Hematopoietic multipotent progenitor cell treated with erythropoietin and hydrocortisone succinate and interleukin-3 and kit ligand, for 17 days (in vitro differentiated cells): ENCODE measurements at places on chromosomes 2 and 18.

DNA sequence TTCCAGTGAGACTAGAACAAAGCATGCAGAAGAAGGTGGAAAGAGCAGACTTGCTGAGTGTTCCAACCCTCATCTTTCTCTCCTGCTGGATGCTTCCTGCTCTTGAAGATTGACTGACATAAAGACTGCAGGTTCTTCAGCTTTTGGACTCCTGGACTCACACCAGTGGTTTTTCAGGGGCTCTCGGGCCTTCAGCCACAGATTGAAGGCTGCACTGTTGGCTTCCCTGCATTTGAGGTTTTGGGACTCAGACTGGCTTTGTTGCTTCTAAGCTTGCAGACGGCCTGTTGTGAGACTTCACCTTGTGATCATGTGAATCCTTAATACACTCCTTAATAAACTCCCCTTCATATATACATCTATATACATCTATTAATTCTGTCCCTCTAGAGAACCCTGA is 20.4 kb downstream of the VRK2 start:
- DNase-seq: no peak

DNA sequence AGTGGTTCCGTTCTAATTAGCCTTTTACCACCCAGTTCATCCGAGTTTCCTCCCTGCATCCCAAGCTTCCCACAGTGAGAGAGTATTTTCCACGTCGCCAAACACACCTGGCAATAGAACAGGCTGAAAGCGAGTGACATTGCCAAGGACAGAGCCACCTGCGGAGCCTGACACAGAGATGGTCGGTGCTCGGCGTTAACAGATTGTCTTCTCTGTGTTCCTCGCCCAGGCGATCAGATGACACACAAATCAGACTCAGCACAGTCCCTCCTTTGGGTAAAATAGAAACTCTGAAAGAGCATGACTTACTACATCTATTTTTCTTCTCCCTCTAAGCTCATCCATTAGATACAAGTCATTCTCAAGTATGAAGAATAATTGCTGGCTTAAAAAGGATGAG is 107.7 kb downstream of the CD226 start:
- DNase-seq: no peak

DNA sequence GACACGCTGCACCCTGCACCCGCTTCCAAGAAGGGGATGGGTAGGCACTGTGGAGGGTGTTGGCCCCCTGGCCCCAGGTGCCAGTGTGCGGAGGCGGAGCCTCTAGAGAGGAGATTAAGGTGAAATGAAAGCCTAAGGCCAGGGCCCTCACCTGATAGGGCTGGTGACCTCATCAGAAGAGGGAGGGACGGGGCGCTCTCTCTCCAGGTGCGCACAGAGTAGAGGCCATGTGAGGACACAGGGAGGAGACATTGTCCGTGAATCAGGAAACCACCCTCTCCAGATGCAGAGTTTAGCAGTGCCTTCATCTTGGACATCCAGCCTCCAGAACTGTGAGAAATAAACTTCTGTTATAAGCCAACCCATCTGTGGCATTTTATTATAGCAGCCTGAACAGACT is 62.3 kb downstream of the PSMG2 start:
- no peak for DNase-seq

DNA sequence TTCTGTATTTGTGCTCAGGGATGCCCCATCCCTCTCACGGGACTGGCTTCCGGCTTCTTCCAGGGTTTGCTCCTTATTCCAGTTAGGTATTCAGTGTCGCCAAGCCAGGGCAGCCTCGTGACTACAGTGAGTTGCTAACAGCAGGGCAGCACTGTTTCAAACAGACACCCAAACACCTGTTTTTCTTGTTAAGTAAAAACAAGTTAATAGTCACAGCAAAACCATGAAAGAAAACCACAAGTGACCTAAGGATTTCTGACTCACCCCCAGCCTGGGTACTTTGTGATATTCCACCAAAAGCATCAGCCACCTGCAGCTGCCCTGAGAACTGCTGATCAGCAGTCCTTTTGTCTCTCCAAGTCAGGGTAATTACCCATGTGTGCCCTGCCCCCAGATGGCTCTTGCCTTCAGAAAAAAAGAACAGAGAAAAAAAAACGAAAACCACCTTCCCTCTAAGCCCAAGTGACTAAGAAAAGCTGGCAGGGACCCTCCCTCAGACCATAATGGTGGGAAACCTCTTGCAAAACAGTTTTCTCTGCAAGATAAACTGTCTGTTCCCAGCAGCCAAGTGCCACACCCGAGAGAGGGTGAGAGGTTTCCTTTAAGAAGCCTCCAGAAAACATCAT is 178.2 kb downstream of the ANAPC1 start:
- DNase-seq: no peak

GRCh38 chr18:6001867-6002266 is 106.5 kb upstream of the TMEM200C start:
- no peak for DNase-seq

GRCh38 chr2:62175728-62176127 is 20.2 kb upstream of the B3GNT2 start:
- no peak for DNase-seq

- no peak for DNase-seq
These were observed 596.9 kb downstream of the NYAP2 start for GRCh38 chr2:225996462-225996828.

- no peak for DNase-seq
These were observed 111.1 kb downstream of the MTX2 start for GRCh38 chr2:176380341-176380740.

DNA sequence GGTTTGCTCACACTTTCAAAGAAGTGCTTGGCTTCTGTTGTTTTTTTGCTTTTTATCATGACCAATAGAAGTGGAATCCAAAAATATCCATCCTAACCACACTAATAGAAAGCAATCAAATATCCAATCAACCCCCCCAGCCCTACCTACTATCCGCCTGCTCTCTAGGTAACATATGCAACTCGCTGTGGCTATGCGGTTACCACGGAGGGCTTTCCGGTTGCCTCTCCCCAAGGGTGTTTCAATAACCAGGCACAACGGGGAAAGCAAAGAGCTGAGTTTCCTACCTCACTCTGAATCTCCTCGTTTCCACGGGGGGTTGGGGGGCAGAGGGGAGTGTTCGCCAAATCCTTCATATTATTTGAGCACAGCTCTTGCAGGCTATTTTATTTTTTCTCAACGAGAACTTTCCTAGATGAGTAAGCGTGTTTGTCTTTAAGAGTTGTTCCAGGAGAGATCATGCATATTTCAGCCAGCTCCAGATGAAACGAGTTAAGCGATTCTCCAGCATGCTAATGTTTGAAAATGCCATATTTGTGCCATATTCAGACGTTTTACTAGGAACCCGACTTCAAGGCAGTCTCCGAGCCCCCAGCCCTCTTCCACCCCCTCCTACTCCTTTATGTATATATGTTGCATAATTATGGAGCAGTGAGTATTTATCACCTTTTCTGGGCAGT is 30.3 kb downstream of the PAX3 start:
- no peak for DNase-seq

GRCh38 chr18:13036622-13037320 is 45.6 kb downstream of the CEP192 start:
- DNase-seq: no peak

- DNase-seq: peak; percentile 92
These were observed 12.4 kb upstream of the GMCL1 start for GRCh38 chr2:69816923-69817542.

DNA sequence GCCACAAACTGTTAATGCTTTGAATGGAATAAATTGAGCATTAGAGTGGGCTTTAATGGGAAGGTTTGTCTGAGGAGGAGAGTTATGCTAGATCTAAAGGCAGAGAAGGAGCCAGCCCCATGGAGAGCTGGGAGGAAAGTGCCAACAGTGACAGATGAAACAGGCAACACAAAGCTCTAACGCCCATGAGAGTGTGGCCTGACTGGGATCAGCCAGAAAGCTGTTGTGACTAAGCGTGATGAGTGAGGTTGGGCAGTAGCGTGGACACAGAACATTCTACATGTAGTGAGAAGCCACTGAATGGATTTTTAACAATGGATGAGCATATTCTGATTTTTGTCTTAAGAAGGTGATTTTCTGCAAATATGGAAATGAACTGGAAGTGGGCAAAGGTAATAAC is 185.3 kb upstream of the SIX2 start:
- no peak for DNase-seq

- DNase-seq: no peak
These were observed 8.9 kb downstream of the SLC4A3 start for GRCh38 chr2:219636144-219636915.

GRCh38 chr2:217740756-217741155 is 262.0 kb downstream of the TNS1 start:
- DNase-seq: no peak

DNA sequence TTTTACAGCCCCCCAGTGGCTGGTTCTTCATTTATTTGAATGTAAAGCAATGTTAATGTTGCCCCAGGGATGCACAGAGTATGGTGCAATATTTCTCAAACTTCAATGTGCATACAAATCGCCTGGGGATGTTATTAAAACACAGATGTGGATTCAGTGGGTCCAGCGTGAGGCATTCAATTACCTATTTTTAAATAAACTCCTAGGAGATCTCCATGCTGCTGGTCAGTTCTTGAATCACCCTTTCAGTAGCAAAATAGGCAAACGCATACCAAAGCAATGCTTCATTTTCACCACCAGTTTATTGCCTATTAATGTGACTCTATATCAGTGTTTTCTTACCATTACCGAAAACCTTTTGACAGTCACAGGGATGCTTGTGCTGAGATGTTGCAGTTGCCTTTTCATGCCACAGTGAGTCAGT is 530.7 kb downstream of the CBLN2 start:
- no peak for DNase-seq

DNA sequence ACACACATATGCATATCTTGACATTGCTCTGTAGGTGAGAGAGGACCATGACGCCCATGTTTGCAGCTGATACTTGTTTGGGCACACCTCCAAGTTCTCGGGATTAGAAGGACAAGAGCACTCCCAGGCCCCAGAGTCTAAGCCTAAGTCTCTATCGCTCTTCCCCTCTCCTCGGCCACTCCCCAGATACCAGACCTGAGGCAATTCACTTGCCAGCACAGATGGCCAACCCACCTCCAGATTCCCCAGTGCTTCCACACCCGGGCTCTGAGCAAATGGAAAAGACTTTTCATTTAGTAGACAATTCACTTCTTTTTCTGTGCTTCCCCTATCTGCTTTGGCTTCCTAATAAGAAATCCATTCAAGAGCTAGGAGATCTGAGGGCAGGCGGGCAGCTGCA is 32.9 kb downstream of the EHD3 start:
- DNase-seq: no peak

GRCh38 chr2:19772981-19773380 is 128.8 kb downstream of the TTC32 start:
- DNase-seq: no peak

DNA sequence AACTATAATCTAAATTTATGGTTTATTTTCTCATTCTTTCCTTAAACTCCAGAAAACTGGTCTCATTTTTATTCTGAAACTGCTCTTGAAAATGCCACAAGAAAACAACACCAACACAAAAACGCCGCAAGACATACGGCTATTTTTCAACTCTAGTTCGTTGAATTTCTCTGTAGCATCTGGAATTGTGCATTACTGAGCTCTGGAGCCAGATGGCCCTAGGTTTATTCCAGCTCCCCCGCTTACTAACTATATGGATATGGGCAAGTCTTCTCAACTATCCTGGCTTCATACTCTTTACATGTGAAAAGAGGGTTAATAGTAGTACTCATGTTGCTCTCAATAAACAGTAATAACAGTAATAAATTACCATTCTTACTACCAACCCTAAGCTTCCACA is 19.9 kb downstream of the FAM98A start:
- DNase-seq: no peak

GRCh38 chr18:63225434-63225833 is 94.1 kb downstream of the BCL2 start:
- no peak for DNase-seq

DNA sequence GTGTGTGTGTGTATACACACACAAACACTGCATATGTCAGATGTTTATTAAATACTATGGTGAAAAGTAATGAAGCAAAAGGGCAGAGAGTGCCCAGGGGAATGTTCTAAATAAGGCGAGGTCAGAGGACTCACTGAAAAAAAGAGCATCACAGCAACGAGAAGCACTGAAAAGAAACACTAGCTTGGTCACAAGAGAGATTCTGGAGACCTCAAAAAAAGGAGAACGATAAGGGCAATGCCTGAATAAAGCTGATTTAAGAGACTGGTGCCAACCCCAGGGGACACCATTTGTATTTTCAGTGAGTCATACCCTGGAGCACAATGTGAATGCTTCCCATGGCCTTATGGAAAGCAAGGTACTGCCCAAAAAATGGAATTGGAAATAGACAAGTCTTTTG is 14.5 kb downstream of the SLC40A1 start:
- no peak for DNase-seq

DNA sequence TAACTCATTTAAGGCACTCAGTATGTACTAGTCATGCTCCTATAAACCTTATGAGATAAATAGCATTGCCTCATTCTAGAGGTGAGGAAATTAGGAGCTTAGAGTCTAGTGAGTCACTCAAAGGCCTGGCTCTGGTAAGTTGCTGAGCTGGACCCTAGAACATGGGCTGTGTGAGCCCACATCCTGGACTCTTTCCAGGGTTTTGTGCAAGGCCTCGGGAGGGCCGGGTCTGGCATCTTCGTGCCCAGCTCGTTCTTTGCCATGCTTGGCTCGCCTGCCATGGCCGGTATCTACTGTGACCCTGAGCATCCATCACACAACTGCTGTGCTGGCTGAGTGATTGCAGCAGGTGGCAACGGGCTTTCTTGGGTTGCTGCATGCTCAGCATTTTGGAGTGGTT is 168.0 kb downstream of the LPIN1 start:
- no peak for DNase-seq

DNA sequence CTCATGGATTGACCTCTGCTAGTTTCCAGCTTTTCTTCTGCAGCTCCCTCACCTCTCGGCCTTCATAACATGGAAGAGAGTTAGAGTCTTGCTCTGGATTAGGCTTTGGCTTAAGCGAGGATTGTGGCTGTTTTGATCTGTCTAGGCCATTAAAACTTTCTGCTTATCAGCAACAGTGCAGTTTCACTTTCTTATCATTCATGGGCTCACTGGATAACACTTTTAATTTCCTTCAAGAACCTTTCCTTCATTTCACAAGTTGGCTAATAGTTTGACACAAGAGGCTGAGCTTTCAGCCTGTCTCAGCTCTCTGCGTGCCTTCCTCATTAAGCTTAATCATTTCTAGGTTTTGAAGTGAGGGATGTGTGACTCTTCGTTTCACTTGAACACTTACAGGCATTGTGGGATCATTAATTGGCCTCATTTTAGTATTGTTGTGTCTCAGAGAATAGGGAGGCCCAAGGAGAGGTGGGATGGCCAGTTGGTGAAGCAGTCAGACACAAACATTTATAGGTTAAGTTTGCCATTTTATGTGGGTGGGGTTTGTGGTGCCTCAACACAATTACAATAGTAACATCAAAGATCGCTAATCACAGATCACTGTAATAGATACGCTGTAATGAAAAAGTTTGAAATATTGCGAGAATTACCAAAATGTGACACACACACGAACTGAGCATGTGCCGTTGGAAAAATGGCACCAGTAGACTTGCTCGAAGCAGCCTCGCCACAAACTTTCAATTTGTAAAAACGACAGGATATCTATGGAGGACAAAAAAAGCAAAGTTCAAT is 129.3 kb downstream of the ZNF236 start:
- peak; percentile 28 for DNase-seq

- no peak for DNase-seq
These were observed 408.7 kb upstream of the HS6ST1 start for GRCh38 chr2:128727404-128727803.

GRCh38 chr2:172307800-172308199 is 119.6 kb upstream of the ITGA6 start:
- no peak for DNase-seq
